ENCODE measurements at places on chromosomes 2 and 18. TPM values are rescaled to one million over a fixed set of nuclear protein-coding genes. Genes with fewer than 3 reads are reported as not detected.
A peak's percentile ranks its signal among the peaks of the same experiment; 100 is the strongest.

Gene GAD1
- total RNA-seq = 0.31 TPM

DNA sequence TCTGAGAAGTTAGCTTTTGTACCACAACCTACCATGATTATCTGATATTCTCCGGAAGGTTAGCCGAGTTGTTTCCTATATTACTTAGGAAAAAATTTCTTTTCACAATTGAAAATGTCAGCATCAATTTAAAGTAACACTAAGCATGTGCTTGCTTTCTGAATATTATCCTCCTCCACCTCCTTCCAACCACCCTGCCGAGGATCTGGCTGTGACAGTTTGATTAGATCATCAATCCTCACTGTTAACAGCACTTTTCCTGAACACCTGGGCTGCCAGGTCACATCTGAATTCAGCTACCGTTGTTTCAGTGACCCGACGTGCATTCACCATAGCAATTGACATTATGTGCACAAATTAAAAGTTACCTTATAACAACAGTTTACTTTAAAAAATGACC lies 207.0 kb downstream of the ZNF407 start:
- peaks cover 26% of the 10 kb centered on the region for H3K4me1 ChIP-seq
- H3K4me3 ChIP-seq = no peak overlapping the region
- H3K36me3 ChIP-seq = no peaks in the 10 kb centered on the region

Gene LCT
- not detected for total RNA-seq

DNA sequence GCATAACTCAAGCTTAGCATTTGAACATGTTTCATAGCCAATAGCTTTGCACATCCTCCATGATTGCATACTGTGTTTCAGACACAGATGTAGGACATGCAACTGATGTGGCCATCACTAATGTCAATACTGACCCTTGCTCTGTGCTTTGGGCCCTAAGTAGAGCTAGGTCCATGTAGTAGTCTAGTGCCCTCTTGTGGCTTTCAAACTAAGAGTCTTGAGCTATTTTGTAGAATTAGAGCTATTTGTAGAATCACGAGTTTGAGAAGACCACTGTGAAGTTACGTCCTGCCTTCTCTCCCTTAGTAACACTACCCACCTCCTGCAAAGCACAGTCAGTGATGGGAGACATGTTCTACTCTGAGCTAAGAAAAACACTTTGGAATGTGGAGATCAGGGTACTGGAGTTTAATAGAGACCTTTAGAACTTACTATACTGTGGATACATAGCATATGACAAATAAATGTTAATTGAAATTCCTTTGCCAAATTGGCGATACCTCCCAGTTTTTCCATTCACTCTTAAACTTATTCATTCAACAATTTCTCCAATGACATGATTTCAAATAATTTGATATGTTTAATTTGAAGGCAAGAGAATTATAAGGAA lies 306.5 kb upstream of the TNP1 start:
- H3K36me3 ChIP-seq = peaks cover 4% of the 10 kb centered on the region
- no peak overlapping the region for H3K4me3 ChIP-seq
- DNase-seq = no peak
- peaks cover 23% of the 10 kb centered on the region for H3K4me1 ChIP-seq
- H3K27ac ChIP-seq = no peak overlapping the region

Gene PLEK
- total RNA-seq = not detected

GRCh38 chr2:188291617-188292347 lies at the start of gene GULP1:
TSS of gene GULP1 (plus strand) at chr2:188291874. CDS start at chr2:188477703, 185,829 bp downstream.
- H3K36me3 ChIP-seq = no peaks in the 10 kb centered on the region
- DNase-seq = peak; percentile 69
- H3K4me3 ChIP-seq = peak within 1 kb of the TSS; percentile 98

Gene ARHGAP28
- 161 TPM for total RNA-seq

Gene DNAJC5G
- 0.18 TPM for total RNA-seq

Data from mesothelial cell of epicardium (in vitro differentiated cells).